ENCODE measurements at places on chromosomes 7 and 10. TPM values are rescaled to one million over a fixed set of nuclear protein-coding genes. Genes with fewer than 3 reads are reported as not detected.
A peak's percentile ranks its signal among the peaks of the same experiment; 100 is the strongest.

The HYAL4 gene
- total RNA-seq = not detected

The FAM25A gene
- not detected for total RNA-seq

The EPO gene
- total RNA-seq = not detected

DNA sequence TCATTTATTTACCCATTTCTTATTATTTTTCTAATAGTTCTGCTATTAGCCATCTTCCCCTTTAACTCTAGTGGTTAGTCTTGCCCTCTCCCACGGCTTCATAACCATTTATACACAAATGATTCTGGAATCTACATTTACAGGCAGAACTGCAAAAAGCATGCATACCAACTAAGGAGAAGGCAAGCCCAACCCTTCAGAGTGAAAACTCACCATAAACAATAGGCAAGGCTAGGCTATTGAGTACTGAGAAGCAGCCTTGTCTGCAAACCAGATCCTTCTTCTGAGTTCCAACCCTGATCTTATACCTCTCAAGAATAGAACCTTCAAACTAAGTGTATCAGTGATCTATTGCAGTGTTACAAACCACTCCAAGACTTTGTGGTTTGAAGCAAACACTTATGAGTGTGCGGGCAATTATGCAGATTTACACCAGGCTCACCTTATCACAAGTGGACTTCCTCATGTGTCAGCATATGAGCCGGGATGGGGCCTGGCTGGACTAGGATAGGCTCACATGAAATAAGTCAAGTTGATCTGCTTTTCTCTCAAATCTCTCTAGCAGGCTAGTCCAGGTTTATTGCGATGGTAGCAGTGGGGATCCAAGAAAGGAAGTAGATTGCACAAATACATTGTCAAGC, 896.9 kb upstream of the PHF14 start:
- DNase-seq = no peak

- no peak for DNase-seq
Observed at GRCh38 chr7:46452561-46453135, 531.6 kb upstream of the IGFBP3 start.

GRCh38 chr10:527416-527815, 162.1 kb downstream of the DIP2C start:
- DNase-seq = no peak

GRCh38 chr7:28061824-28062196, 118.8 kb downstream of the JAZF1 start:
- DNase-seq = no peak

DNA sequence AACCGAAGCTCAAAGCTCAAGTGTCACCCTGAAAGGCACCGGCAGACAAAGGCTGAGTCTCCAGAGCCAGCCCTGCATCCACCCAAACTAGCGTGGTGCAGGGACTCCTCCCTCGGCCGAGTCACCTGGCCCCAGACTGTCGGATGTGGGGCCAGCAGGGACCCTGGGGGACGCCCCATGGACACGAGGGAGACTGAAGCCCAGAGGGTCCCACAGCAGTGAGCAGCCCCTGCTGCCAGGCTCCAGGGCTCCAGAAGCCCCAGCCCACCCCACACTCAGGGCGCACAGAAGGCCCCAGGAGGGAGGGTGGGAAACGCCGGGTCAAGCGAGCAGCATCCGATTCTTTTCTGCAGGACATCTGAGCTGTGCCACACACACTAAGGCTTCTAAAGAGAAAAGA, 20.2 kb downstream of the GPR146 start:
- DNase-seq = no peak

DNA sequence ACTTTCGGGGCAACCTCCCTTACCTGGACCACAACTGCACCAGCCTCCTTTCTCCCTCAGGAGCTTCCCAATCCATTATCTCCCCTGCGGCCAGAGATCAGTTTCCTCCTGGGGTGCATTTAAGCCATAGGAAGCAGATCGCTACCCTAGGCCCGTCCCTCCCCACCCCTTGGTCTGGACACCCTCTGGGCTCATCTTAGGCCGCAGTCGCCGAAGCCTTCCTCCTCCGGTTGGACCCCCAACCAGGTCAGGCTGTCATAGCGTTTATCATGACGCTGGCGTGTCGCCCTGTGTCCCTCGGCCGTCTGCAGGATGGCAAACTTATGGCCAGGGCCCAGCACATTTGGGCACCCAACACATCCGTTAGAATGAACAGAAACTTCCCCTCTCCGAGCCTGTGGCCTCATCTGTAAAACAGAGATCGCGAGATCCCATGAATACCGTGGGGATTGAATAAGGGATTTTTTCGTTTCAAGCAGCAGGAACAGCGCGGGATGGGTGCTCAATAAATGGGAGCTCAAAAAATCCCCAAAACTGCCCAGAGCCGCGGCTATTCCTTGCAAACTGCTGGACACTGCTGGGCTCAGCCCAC, 669 bp upstream of the AP5Z1 start:
- peak; percentile 71 for DNase-seq
